ENCODE measurements at places on chromosomes 3 and 15.

DNA sequence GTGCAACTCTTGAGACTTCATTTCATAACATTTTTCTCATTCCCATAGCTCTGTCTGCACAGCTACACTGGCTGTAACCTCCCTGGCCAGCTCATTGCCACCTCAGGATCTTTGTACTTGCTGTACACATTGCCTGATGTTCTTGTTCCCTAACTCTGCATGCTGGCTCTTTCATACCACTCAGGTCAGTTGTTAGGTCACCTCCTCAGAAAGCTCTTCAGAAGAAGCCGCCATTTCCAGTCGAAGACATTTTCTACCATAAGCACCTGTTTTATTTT lies 176.2 kb downstream of the AKAP13 start:
- DNase-seq: no peak

DNA sequence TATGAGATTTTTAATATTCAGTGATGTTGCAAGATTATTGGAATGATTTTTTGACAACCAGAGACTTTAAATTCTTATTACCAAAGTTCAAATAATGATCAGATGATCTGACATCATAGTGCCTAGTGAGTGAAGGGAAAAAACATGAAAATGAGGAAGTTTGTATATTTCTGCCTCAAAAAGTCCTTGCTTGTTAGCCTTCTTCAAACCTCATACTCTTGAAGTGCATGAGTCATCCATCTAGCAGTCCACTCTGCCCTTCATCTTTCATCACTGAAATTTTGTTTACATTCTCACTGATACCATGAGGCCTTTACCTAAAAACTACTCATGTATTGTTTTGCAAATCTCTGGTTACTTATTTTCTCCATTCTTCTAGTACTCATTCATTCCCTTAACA lies 23.9 kb upstream of the OR5H6 start:
- DNase-seq: no peak

DNA sequence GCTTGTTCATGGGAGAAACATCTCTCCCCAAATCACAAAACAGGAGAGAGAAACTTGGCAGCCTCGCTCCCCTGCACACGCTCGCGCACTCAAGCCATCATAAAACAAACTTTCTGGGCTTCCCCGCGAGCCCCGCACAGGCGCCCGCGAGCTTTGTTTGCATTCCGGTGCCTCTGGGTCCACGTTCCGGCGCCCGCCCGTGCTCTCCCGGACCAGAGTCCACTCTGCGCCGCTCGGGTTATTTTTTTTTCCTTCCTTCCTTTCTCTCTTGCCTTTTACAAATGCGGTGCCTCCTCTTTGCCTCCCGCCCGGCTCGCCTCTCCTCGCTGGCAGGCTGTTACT lies 363 bp downstream of the MAGI1 start:
- no peak for DNase-seq

DNA sequence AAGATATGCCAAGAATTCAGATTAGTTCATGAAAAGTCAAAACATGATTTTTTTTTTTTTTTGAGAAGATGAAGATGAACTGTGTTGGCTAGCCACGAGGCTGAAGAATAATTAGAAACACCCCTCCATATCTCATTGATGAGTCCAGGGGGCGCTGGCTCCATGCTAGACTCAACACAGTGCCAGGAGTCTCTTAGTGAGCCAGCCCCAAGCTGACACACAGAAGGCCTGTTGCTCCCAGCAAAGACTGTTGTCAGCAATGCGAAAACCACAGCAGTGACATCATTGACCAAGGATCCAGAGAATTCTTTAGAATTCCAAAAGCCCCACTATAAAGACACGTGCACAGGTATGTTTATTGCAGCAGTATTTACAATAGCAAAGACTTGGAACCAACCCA lies 185.2 kb downstream of the ANXA2 start:
- DNase-seq: no peak

- DNase-seq: no peak
Observed at GRCh38 chr3:29949131-29949530, 657.3 kb upstream of the TGFBR2 start.

DNA sequence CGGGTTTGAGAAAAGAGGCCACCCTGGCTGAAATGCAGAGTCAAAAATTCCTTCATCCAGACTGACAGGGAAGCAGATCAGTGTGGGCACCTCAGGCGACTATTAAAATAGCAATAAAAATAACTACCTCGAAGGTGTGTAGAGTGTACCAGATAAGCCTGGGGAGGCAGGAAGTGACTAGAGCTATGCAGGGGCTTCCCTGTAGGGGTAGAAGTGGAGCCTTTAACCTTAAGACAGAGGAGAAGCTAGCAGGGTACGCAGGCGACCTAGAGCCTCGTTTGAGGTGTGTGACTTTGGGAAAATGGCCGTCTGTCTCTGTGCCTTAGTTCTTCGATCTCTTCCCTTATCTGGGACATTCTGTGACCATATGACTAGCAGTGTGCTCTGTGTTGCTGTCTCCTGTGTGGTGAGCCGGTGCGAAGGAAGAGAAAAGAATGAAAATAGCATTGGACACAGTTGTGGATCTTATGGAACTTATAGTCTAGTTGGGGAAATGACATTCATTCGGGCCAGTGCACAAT lies 17.6 kb downstream of the BHLHE40 start:
- no peak for DNase-seq

DNA sequence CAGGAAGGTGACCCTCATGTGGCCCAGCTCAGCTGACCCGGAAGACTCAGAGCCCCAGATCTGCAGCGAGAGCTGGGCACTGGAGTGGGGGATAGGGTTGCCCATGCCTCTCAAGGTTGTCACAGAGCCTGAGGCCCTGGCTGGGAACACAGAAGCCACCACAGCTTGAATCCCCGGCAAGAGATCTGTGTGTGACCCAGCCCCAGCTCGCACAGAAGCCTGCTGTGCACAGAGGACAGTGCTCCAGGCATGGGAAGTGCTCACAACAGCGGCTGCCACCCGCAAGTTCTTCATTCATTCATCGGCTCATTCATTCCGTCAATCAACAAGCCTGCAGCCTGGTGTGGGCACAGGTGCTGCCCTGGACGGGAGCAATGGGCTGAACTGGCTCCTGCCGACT lies 36.4 kb downstream of the DNAJB8 start:
- DNase-seq: no peak

- DNase-seq: no peak
Observed at GRCh38 chr15:40048211-40048792, 9.3 kb upstream of the SRP14 start.

- DNase-seq: no peak
Observed at GRCh38 chr3:73258057-73258456, 196.6 kb downstream of the EBLN2 start.

DNA sequence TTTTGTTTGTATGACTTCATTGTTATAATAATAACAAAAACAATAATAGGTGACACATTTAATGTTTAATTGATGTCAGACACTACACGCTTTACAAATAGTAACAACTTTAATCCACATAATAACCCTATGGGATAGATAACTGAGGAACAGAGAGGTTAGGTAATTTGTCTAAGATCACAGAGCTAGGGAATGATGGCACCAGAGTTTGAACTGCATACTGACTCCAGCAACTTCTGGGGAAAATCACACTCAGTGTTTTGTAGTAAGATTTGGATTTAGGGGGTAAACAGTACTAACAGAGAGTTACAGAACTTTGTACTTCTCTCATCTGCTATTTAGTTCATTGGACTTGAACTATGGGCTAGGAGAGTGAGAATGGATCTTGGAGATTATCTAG lies 66.0 kb downstream of the CMSS1 start:
- no peak for DNase-seq

GRCh38 chr15:40630313-40630712 lies 36.3 kb downstream of the KNL1 start:
- no peak for DNase-seq

DNA sequence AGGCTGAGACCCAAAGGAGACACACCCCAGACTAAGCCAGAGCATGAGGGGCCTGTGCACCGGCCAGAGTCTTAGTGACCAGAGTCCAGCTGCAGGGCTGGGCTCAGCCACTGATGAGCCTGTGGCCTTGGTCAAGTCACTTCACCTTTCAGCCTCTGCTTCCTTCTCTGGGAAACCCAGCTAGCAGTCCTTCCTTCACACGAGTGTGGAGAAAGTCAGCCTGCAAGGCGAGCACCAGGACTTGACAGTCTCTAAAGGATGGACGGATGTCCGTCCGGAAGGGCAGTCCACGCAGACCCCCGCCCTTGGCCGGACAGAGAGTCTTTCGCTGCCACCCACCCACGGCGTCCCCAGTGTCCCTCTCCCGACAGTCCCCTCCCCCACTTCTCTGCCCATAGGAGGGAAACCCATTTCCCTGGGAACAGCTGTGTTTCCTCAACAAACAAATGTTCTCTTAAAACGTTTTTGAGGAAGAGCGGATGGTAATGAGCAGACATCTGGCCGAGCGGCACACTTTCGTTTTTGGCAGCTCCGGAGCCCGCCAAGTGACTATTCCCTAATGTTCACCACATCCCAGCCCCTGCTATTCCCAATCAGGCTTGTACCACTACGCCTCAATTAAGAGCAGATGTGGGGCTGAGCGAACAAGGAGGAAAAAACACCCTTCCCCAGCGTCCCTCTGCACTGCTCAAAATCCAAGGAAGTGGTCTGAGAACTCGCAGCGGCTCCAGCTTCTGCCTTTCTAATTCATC lies 129.1 kb upstream of the SMAD3 start:
- no peak for DNase-seq

DNA sequence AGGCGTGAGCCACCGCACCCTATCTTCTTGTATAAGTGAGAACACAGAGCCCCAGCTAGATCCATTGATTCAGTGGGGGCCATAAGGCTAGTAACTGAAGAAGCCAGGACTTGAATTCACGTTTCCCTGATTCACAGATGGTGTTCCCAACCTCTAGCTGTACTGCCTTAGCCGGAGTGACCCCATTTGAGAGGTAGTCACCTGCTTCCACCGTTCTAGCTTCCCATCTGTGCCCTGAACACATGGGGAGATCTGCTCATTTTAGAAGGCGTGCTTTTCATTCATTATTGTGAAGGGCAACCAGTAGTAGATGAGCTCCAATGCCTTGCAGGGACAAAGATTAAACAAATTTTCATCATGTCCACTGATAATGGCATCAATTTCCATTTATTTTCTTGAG lies 365.7 kb upstream of the TPM1 start:
- DNase-seq: no peak

GRCh38 chr15:32936283-32936918 lies 218.6 kb downstream of the GREM1 start:
- DNase-seq: no peak

GRCh38 chr3:72127224-72127612 lies 342.3 kb upstream of the PROK2 start:
- DNase-seq: no peak

DNA sequence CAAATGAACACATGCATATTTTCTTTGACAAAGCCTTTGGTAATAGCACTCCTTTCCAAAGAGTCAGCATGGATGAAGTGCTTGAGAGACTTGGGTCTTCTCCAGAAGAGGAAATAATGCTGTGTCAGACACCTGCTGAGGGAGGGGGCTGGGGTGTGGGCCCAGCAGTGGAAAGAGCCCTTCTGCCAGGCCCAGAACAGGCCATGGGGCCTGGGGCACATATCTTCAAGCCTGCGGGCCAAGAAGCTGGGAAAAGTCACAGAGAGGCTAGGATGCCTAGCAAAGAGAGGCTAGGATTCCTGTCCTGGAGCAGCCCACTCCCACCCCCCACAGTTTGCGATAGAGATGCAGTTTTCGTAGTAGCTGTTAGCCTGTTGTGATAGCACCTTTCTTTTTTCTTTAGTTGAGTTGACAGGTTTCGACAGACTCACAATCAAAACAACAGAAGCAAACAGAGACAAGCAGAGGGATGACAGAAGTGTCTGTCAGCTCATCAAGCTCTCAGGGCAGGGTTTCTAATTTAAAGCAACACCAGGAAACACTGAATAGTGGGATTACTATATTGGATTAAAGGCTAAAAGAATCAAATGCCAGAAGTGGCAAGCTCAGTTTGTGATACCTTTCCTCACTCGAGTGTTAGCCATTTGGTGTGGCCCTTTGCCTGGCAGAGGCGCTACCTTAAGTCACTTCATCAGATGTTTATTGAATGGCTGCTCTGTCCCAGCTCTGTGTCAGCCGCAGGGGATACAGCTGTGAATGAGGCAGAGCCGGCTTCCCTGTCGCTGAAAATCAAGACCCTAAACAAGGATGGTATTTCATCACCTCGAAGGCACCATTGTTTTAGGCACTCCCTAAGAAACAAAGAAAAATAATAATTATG lies 19.0 kb downstream of the CMTM7 start:
- no peak for DNase-seq

GRCh38 chr3:159914426-159914825 lies 74.2 kb upstream of the IL12A start:
- DNase-seq: no peak

GRCh38 chr3:70861855-70862254 lies 549.4 kb upstream of the MDFIC2 start:
- DNase-seq: no peak

DNA sequence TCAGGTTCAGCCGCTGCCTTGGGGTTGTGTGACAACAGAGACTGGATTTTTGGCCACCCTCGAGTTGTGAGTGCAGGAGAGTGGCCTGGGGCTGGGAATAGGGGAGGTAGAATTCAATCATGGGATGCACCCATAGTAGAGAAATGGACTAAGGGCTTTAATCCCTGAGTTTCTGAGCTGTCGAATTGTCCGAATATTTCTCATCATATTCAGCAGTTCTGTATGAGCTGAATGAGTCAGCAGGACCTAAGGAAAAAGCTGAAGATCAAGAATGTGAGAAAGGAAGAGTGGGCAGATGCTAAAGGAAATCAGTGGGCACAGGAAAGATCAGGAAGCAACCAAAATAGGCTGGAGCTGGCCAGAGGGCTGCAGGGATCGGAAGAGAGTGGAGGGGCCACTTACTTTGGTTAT lies 44.4 kb upstream of the SACM1L start:
- DNase-seq: no peak

- DNase-seq: no peak
Observed at GRCh38 chr15:42992626-42993025, 72.0 kb upstream of the TTBK2 start.

DNA sequence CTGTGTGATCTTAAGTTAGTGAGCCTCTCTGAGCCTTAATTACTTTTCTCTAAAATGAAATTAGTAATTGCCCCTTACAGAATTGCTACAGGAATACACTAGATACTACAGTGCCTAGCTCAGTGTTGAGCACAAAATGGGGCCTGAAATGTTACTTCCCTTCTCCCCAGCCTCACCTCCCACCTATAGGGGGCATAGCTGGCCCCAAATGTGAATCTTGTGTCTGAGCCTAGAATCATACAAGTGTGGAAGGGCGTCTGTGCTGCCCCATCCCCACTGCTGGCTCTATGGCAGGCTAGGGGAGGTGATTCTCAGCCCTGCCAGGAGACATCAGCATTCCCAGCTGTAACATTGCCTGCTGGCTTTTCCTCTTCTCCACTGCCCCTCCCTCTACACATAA lies 42.7 kb downstream of the IFT122 start:
- DNase-seq: no peak

DNA sequence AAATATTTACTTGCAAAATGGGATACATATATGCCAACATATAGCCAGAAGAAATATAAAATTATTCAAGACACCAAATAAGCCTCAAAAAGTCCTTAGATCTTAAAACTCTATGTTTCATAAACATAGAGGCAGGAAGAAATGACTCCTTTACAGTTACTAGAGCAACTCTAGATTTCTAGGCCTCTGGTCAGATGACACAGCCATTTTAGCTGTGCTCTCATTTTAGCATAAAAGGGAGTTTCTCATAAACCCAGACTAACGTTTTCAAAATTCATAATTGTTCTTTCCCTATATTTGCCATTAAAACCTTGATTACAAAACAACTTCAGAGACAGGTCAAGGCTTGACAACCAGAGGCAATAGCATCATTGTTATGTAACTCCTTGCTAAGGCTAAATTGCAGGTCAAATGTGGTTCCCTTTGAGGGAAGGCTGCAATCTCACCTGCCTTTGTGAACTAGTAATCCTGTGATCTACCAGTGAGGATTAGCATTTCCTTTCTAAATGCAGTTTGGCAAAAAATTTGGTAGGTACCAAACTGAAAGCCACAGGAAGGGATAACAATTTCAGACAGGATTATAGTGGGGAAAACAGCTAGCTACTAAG lies 8.2 kb downstream of the THOC7 start:
- no peak for DNase-seq
